ENCODE measurements at places on chromosomes 6 and 20. TPM values are rescaled to one million over a fixed set of nuclear protein-coding genes. Genes with fewer than 3 reads are reported as not detected.

AK9 gene
- total RNA-seq, result 2.2 TPM

HTR1B gene
- not detected for total RNA-seq

CCN6 gene
- total RNA-seq, result not detected

SUMO4 gene
- 0.70 TPM for total RNA-seq

PGC gene
- total RNA-seq, result not detected

VSX1 gene
- total RNA-seq, result not detected

CPXM1 gene
- 32.2 TPM for total RNA-seq

TCP11 gene
- not detected for total RNA-seq

DAAM2 gene
- 19.3 TPM for total RNA-seq

COL9A3 gene
- total RNA-seq, result 0.30 TPM

TRIM40 gene
- under 0.01 TPM for total RNA-seq

SAMD10 gene
- total RNA-seq, result 0.23 TPM

OPRM1 gene
- total RNA-seq, result not detected

HAO1 gene
- total RNA-seq, result not detected

FAM83C gene
- total RNA-seq, result not detected

PSORS1C2 gene
- total RNA-seq, result not detected

GPX5 gene
- not detected for total RNA-seq

ADGRB3 gene
- not detected for total RNA-seq

SMLR1 gene
- not detected for total RNA-seq

TTK gene
- 0.70 TPM for total RNA-seq

BPIFB4 gene
- 0.23 TPM for total RNA-seq

TMC2 gene
- not detected for total RNA-seq

Measured in smooth muscle cell of the coronary artery (primary cell).